ENCODE measurements at places on chromosomes 16 and 17.

- DNase-seq: no peak
Observed at GRCh38 chr17:28487881-28488532, 14.6 kb downstream of the SLC13A2 start.

DNA sequence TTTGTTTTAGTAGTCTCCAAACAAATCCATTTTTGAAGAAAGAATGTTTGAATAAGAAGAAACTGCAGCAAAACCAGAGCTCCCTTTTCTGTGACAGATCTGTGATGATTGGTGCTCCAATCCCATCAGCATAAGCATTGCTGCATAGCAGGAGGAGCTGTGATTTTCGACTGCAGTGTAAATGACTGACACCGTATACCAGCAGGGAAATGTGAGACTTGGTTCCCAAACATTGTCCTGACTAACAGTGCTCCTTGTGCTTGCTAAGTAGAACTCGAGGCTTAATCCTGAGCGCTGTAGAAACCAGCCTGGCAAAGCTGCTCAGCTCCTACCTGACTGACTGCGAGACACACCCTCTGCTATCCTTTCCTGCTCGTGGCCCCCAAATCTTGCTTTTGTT lies 57.2 kb downstream of the NUP93 start:
- DNase-seq: no peak

DNA sequence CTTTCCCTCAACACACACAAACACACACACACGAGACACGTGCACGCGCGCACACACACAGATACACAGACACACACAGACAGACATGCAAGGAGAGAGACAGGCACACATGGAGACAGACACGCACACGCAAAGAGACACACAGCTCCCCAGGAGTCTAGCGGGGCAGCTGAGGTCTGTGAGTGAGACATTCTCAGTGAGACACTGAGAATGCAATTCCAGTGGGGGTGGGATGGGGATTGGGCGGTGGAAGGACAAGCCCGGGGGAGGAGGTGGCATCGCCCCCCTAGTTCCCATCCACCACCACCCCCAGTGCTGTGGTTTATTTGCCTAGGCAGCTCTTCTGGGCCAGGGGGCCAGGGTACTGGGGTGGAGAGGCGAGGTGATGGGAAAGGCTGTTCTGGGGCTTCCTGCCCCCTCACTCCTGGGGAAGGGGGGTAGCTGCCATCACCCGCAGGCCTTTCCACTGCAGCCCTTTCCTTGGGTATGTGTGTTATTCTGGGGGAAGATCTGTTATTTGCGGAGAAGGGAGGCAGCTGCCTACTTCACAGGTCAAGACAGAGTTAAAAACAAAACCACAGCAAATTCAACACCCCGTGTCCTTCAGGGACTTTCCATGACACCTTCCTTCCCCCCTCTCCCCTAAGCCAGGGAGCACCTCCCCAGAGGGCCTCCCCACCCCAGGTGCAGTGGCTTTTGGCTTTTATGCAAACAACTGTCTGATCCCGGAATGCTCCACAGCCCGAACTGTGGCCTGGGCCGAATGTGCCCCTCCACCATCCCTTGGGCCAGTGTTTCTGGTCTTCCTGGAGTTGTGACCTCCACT lies 18.0 kb downstream of the GRB7 start:
- DNase-seq: no peak

GRCh38 chr16:72244853-72245252 lies 72.9 kb upstream of the PMFBP1 start:
- no peak for DNase-seq

GRCh38 chr17:80725517-80725916 lies 180.9 kb downstream of the RPTOR start:
- DNase-seq: no peak

- DNase-seq: no peak
Observed at GRCh38 chr17:66306446-66306845, 4.0 kb downstream of the PRKCA start.

- no peak for DNase-seq
Observed at GRCh38 chr16:71426880-71427615, 14.8 kb downstream of the TLE7 start.
